ENCODE measurements at places on chromosomes 6 and 20. TPM values are rescaled to one million over a fixed set of nuclear protein-coding genes. Genes with fewer than 3 reads are reported as not detected.

GRCh38 chr20:57628047-57628961, 8.1 kb upstream of the ZBP1 start:
- H3K27me3 ChIP-seq, result peaks cover 4% of the 10 kb centered on the region
- H3K4me3 ChIP-seq, result no peak overlapping the region
- peaks cover 2% of the 10 kb centered on the region for H3K4me1 ChIP-seq
- no peak overlapping the region for H3K27ac ChIP-seq
- DNase-seq, result no peak
- H3K36me3 ChIP-seq, result no peaks in the 10 kb centered on the region

GRCh38 chr20:10454151-10454750, 19.1 kb downstream of the SLX4IP start:
- H3K36me3 ChIP-seq, result no peaks in the 10 kb centered on the region
- H3K27me3 ChIP-seq, result no peaks in the 10 kb centered on the region
- no peak overlapping the region for H3K4me3 ChIP-seq
- no peaks in the 10 kb centered on the region for H3K4me1 ChIP-seq

Gene C20orf202
- not detected for total RNA-seq

DNA sequence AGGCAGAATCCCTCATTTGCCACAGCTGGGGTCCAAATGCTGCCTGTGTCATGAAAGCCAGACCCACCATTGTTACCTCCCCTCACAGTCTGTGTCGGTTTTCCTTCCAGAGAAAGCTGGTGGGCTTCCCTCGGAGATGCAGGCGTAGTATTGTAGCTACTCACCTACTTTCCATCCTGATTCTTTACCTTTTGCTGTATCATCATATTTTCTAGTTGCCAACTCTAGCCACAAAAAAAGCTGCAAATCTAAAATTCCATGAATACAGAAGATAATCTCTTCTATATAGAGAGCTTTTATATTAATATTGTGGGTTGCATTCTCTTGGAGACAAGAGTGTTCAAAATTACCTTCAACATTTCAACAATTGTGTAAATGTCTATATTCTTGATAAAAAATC, 98.0 kb upstream of the LAMP5 start:
- no peaks in the 10 kb centered on the region for H3K4me1 ChIP-seq
- H3K27ac ChIP-seq, result no peak overlapping the region
- H3K36me3 ChIP-seq, result peaks cover 14% of the 10 kb centered on the region
- H3K4me3 ChIP-seq, result no peak overlapping the region

- peak overlapping the region; percentile 69 for H3K27ac ChIP-seq
- no peak overlapping the region for H3K4me3 ChIP-seq
- DNase-seq, result peak; percentile 41
- no peaks in the 10 kb centered on the region for H3K27me3 ChIP-seq
- H3K36me3 ChIP-seq, result no peaks in the 10 kb centered on the region
These were observed 437.2 kb downstream of the BCKDHB start for GRCh38 chr6:80543598-80544222.

Gene RUNX2
- total RNA-seq, result 35.4 TPM

- no peak for DNase-seq
- H3K27ac ChIP-seq, result no peak overlapping the region
- no peaks in the 10 kb centered on the region for H3K4me1 ChIP-seq
- H3K4me3 ChIP-seq, result no peak overlapping the region
- no peaks in the 10 kb centered on the region for H3K36me3 ChIP-seq
- H3K27me3 ChIP-seq, result no peaks in the 10 kb centered on the region
These were observed 183.6 kb upstream of the SPTLC3 start for GRCh38 chr20:12825226-12825595.

DNA sequence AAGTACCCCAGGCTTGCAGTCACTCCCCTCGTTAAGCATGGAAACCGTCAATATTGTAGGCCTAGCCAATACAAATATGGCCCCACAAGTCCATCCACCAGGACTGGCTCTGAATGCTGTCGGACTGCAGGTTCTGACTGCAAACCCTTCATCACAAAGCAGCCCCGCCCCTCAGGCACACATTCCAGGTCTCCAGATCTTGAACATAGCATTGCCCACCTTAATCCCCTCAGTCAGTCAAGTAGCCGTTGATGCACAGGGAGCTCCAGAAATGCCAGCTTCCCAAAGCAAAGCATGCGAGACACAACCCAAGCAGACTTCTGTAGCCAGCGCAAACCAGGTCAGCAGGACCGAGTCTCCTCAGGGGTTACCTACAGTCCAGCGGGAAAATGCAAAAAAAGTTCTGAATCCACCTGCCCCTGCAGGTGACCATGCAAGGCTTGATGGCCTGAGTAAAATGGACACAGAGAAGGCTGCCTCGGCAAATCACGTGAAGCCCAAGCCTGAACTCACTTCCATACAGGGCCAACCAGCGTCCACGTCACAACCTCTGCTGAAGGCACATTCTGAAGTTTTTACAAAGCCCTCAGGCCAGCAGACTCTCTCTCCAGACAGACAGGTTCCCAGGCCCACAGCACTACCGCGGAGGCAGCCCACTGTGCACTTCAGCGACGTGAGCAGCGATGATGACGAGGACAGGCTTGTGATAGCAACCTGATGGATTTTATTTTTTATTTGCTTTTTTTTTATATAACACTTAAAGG, 126.2 kb upstream of the EDN1 start:
- no peak overlapping the region for H3K27ac ChIP-seq
- DNase-seq, result no peak
- H3K4me3 ChIP-seq, result no peak overlapping the region

DNA sequence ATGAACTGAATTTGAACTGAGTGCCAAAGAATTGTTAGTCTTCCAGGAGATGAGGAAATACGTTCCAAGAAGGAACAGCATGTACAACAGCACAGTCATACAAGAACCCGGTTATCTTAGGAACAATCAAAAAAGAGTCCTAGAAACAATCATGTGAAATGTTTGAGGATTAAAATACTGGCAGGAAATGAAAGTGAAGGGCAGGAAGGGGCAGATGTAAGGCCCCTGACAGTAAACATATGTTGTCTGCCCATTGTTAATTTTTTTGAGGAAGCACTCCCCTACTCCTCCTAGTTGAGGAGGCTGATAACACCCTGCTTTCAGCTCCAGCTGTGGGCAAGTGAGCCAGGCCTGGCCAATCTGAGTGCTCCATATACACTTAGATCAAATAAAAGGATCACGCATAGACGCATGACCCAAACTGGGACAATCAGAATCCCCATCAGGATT, 220.9 kb downstream of the HACE1 start:
- DNase-seq, result no peak
- H3K4me1 ChIP-seq, result no peaks in the 10 kb centered on the region
- H3K27ac ChIP-seq, result no peak overlapping the region
- H3K4me3 ChIP-seq, result no peak overlapping the region
- H3K36me3 ChIP-seq, result no peaks in the 10 kb centered on the region
- no peaks in the 10 kb centered on the region for H3K27me3 ChIP-seq

Gene RSPO4
- total RNA-seq, result not detected

DNA sequence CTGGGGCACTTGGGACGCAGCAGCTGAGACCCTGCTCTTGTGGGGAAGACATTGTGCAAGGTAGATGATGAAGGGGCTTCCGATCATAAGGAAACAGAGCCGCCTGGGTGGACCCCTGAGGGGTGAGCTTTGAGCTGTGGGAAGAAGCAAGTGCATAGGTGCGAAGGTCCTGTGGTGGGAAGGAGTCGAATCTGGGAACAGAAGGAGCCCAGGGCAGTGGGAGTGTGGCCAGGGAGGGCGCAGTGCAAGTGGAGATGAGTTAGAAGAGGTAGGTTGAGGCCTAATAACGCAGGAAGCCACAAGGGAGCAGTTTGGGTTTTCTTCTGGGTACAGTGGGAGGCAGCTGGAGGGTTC, 10.3 kb downstream of the RBM38 start:
- H3K27ac ChIP-seq, result no peak overlapping the region
- H3K4me1 ChIP-seq, result no peaks in the 10 kb centered on the region
- no peak for DNase-seq
- H3K4me3 ChIP-seq, result no peak overlapping the region

Gene NKAIN2
- total RNA-seq, result under 0.01 TPM

- no peak overlapping the region for H3K4me3 ChIP-seq
- no peak for DNase-seq
- H3K36me3 ChIP-seq, result no peaks in the 10 kb centered on the region
- H3K27me3 ChIP-seq, result no peaks in the 10 kb centered on the region
These were observed 39.8 kb upstream of the ARHGAP18 start for GRCh38 chr6:129749749-129750120.

DNA sequence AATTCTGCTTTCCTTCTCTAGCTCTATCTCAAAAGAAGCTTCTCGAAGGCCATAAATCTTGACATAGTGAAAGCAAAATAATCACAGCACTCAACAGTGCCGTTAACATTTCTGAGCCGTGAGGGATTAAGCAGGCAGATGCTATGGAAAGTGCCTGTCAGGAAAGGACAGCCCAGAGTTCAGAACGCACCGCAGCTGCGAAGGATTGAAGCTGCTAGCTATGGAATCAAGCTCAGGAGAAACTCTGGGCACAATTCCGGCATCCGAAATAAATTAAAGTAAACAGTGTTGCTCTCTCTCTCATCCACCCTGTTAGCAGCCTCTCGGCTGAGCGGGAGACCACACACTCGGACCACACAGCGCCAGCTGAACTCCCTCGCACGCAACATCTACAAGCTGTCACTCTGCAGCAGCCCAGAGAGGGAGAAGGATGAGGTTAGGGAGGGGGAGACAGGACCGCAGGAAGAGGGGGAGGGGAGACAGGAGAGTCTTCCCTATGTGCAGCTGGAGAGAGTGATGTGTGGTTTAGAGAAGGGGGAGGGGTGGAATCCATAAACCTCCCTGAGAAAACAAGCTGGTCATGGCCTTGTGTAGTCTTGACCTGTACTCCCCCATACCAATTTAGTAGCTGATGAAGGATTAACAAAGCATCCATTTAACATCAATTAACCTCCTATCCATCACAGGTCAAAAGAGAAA, 9.0 kb downstream of the EXOC2 start:
- H3K27me3 ChIP-seq, result no peaks in the 10 kb centered on the region
- H3K4me3 ChIP-seq, result peak overlapping the region; percentile 57
- H3K27ac ChIP-seq, result peak overlapping the region; percentile 50
- peaks cover 38% of the 10 kb centered on the region for H3K4me1 ChIP-seq
- no peaks in the 10 kb centered on the region for H3K36me3 ChIP-seq
- peak; percentile 79 for DNase-seq

Gene OR12D3
- not detected for total RNA-seq

- no peak overlapping the region for H3K4me3 ChIP-seq
- DNase-seq, result no peak
- H3K27me3 ChIP-seq, result no peaks in the 10 kb centered on the region
- H3K36me3 ChIP-seq, result no peaks in the 10 kb centered on the region
- no peak overlapping the region for H3K27ac ChIP-seq
- peaks cover 12% of the 10 kb centered on the region for H3K4me1 ChIP-seq
These were observed 46.0 kb downstream of the NUDT3 start for GRCh38 chr6:34346175-34347119.

Gene ZNF165
- 1.2 TPM for total RNA-seq

DNA sequence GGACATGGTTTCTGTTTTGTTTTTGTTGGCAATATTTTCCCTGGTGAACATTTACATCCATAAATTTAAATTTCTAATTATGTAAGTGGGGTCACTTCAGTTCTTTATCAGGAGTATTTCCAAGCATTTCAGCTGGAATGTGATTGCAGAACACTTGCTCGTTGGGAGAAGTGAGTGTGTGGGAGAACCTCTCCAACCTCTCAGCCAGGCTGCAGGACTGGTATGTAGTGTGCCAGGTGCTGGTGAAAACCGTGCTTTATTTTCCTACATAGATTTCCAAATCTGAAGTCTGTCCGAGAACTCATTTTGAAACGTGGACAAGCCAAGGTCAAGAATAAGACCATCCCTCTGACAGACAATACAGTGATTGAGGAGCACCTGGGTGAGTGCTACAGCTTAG, 6.3 kb downstream of the RPL7L1 start:
- peaks cover 54% of the 10 kb centered on the region for H3K36me3 ChIP-seq
- no peak overlapping the region for H3K4me3 ChIP-seq
- no peak overlapping the region for H3K27ac ChIP-seq
- H3K27me3 ChIP-seq, result no peaks in the 10 kb centered on the region
- H3K4me1 ChIP-seq, result peaks cover 17% of the 10 kb centered on the region

DNA sequence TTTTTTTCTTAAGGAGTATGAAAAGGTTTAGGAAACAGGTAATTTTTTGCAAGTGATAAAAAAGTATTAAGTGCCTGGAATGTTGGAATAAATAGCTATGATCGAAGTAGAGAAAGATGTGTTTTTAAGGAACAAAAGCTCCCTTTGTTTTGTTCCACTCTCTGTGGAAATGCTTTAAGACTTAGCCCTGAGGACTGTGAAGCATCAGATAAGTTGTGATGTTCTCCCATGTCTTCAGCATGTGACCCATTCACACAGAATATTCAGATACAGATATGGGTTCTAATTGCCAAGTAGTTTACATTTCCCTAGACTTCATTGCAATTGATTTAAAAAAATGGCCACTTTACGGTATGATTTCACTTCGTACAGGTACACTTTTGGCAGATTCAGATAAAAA, 80.6 kb downstream of the KCNQ5 start:
- DNase-seq, result no peak
- no peak overlapping the region for H3K27ac ChIP-seq
- H3K4me3 ChIP-seq, result no peak overlapping the region
- no peaks in the 10 kb centered on the region for H3K36me3 ChIP-seq

Gene RHAG
- not detected for total RNA-seq

Gene MAS1
- total RNA-seq, result not detected

GRCh38 chr6:111242452-111242851, 155.1 kb downstream of the SLC16A10 start:
- H3K4me3 ChIP-seq, result no peak overlapping the region
- peak; percentile 84 for DNase-seq
- H3K4me1 ChIP-seq, result peaks cover 26% of the 10 kb centered on the region
- H3K36me3 ChIP-seq, result no peaks in the 10 kb centered on the region
- H3K27me3 ChIP-seq, result no peaks in the 10 kb centered on the region

- no peak for DNase-seq
- peaks cover 4% of the 10 kb centered on the region for H3K4me1 ChIP-seq
- H3K36me3 ChIP-seq, result no peaks in the 10 kb centered on the region
- no peak overlapping the region for H3K4me3 ChIP-seq
- H3K27ac ChIP-seq, result no peak overlapping the region
These were observed 2.9 kb downstream of the C6orf141 start for GRCh38 chr6:49553384-49553783.

Gene LGSN
- total RNA-seq, result not detected

- no peaks in the 10 kb centered on the region for H3K27me3 ChIP-seq
- no peaks in the 10 kb centered on the region for H3K36me3 ChIP-seq
- DNase-seq, result no peak
- no peak overlapping the region for H3K4me3 ChIP-seq
- no peaks in the 10 kb centered on the region for H3K4me1 ChIP-seq
These were observed 195.7 kb downstream of the PRL start for GRCh38 chr6:22101163-22101562.

- H3K27ac ChIP-seq, result peak overlapping the region; percentile 99
- no peaks in the 10 kb centered on the region for H3K36me3 ChIP-seq
- DNase-seq, result peak; percentile 45
- H3K4me1 ChIP-seq, result peaks cover 20% of the 10 kb centered on the region
- H3K27me3 ChIP-seq, result no peaks in the 10 kb centered on the region
- peak overlapping the region; percentile 80 for H3K4me3 ChIP-seq
These were observed 33.6 kb upstream of the ID4 start for GRCh38 chr6:19803331-19804204.

Gene RIN2
- 55.7 TPM for total RNA-seq

GRCh38 chr20:39036851-39037250, 74.7 kb downstream of the DHX35 start:
- no peak for DNase-seq
- no peaks in the 10 kb centered on the region for H3K27me3 ChIP-seq
- no peak overlapping the region for H3K27ac ChIP-seq

Gene TSHZ2
- 3.6 TPM for total RNA-seq
